ENCODE measurements at places on chromosomes 2 and 18.

GRCh38 chr2:10224734-10225133 is 78.0 kb upstream of the HPCAL1 start:
- DNase-seq = no peak

DNA sequence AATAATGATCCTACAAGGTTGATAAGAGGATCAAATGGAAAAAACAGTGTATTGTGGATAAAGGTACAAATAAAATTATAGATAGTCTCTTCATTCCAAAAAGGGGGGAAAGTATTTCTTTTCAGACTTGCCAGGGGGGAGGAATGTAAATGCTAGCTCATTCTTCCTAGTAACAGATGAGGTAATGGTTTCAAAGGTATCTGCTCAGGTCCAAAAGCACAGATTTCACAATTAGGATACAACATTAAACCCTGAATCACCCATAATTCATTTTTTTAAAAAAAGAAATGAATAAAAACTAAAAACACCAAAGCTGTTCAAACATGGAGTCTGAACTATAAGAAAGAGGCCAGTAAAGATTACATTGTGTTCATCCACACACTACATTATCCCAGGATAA is 142.0 kb downstream of the ATAD2B start:
- DNase-seq = no peak

- no peak for DNase-seq
Measured at GRCh38 chr2:238137885-238138284, 583 bp upstream of the KLHL30 start.

GRCh38 chr2:85794491-85795121 is 40.8 kb downstream of the ATOH8 start:
- no peak for DNase-seq

DNA sequence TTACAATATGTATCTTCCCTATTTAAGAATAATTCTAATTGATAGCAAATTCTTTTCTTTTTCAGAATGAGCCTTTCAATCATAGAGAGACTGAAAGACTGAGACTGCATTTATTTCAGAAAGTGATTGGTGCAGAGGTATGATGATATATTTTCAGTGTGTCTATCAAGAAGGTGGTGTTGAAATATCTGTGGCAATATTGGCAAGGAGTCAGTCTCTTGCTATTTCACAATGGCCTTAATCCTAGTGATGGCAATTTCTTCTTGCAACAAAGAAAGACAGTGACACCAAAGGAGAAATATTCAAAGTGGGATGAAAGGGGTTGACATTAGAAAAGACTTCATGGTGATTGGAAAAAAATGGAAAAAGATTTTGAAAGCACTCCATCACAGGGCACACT is 21.7 kb upstream of the ZBTB14 start:
- no peak for DNase-seq

DNA sequence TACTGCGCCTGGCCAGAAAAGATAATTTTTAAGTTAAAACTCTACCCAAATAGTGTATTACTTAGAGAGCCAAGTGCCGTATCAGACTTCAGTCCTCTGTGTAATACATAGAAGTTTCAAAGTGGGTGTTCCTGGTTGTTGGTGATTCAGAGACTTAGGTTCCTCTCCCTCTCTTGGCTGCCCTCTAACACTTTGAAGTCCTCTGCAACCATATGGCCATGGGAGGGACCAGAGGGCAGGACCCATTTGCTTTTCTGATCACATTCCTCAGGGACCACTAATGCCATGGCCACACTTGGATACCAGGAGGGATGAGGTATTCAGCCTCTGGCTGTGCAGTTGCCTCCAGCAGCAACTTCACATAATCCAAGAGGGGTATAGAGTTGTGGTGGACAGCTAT is 131.5 kb downstream of the CAPN13 start:
- DNase-seq = no peak

DNA sequence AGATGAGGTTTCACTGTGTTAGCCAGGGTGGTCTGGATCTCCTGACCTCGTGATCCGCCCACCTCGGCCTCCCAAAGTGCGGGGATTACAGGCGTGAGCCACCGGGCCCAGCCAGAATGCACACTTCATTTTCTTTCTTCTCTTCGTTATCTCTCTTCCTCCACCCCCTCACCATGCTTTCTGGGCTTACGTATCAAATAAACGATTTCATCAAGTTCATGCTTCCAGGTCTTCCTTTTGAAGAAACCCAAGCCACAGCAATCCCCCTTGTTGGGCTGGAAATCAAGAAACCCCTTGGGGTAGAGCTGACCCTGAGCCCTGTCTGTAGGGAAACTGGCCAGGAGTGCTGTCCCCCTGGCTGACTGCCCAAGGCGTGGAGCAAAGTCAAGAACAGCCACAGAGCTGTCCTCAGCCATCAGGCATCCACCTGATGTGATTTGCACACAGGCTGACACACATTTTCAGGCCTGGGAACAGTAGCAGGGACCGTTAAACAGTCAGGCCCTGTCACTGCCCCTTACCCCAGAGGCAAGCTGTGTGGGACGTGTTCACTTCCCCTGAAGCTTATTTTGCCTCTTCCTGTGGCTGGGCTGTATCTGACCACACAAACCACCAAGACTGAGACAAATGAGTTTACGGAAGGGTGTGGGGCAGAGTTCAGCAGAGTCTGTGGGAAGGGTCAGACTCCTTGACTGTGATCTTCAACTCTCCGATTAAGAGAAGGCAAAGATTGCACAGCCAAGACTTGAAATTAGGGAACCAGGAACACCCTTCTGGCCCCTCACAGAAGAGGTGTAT is 15.1 kb upstream of the NMUR1 start:
- DNase-seq = no peak

DNA sequence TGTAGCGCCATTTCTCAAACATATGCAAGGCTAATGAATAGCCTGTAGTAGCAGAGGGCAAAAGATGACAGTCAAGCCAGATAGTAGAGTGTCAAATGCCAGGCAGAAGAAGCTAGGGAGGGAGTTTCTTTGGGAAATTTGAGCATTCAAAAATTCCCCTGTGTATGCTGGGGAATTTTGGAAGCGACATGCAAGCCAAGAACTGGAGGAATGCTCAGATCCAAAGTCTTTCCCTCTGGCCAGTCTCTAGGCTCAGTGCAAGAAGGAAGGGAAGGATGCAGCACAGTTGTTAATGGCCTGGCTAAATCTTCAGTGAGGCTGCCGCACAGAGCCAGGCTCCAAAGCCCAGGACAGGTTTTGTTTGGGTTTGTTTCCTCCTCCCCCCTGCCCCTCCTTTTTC is 59.9 kb downstream of the ATP9B start:
- no peak for DNase-seq

DNA sequence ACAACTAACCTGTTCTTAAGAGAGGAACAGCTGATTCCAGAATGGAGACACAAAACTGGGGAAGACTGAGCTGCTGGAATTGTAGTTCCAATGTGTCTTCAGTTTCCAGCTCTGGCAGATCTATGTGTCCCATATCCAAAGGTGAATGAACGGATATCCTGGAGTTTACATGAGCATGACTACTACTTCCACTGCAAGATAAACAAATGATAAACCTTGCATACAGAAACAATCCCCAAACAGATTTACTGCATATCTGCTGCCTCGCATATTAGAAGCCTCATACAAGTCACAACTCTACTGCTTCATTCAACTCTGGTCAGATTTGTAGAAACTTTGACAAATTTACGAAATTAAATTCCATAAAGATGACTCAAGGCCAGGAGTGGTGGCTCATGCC is 15.0 kb downstream of the RTTN start:
- DNase-seq = no peak

DNA sequence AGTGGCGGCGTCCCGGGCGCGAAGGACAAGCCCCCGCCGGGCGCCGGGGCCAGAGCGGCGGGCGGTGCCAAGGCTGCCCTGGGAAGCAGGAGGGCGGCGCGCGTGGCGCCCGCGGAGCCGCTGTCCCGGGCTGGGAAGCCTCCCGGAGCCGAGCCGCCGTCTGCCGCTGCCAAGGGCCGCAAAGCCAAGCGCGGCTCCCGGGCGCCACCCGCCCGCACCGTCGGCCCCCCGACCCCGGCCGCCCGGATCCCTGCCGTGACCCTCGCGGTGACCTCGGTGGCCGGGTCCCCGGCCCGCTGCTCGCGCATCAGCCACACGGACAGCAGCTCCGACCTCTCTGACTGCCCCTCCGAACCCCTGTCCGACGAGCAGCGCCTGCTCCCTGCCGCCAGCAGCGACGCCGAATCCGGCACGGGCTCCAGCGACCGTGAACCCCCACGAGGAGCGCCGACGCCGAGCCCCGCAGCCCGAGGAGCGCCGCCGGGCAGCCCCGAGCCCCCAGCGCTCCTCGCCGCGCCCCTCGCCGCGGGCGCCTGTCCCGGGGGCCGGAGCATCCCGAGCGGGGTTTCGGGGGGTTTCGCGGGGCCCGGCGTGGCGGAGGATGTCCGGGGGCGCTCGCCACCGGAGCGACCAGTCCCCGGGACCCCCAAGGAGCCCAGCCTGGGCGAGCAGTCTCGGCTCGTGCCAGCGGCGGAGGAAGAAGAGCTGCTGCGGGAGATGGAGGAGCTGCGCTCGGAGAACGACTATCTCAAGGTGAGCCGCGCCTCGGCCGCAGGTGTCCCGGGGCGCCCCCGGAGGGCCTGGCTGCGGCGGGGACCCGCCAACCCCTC is 820 bp downstream of the MTCL1 start:
- no peak for DNase-seq

DNA sequence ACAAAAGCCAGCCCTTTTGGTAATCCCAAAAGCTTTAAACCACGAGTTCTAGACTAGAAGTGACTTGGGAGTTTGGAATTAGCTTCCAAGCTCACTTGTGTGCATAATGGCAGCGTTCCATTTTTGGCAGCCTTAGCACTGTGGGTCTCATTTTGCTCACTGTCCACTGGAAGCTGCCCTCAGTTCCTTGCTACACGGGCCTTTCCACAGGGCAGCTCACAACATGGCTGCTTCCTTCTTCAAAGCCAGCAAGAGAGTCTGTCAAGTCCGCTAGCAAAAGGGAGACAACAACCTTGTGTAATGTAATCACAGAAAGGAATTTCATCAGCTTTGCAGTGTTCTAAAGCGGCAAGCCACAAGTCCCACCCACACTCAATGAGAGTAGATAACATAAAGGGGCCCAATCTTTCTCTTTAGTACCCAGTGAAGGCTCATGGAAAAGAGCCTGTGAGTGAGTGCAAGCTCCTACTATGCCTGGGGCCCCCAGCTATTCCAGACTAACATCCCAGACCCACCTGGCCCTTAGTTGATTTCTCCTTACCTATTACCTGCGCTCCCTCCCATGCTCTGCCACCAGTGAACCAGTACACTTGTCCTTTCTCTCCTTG is 239.7 kb upstream of the FBXO11 start:
- DNase-seq = no peak

- no peak for DNase-seq
Measured at GRCh38 chr2:107264184-107264583, 378.2 kb upstream of the ST6GAL2 start.

- DNase-seq = peak; percentile 37
Measured at GRCh38 chr18:35949903-35950627, 22.4 kb upstream of the RMP24 start.

DNA sequence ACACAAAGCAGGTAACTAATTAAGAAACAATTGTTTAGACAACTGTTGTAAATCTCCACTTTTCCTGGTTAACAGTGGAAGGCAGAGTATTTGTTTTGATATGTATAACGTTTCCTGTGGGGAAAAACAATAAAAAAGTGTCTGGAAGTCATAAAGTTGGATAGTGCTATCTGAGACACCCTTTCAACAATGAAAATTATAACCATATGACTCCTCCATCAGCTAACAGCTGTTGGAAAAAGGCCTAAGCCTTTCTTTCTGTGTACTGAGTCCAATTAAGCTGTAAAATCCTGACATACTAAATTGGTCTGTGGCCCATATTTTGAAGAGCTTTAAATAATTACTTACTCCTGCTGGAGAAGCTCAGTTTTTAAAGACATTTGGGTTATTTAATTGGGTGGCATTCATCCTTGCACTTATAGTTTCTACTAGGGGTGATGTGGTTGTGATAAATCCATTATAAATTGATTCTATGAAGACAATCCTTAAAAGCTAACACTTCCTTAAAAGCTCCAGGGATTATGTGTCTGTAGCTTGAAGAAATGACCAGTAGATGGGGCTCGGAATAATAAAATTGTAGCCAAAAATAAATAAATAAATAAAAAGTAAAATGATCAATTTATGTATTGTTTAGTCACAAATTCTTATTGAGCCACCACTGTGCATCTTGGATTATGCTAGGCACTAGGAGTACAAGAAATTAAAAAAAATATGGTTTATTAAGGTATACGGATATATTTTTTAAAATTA is 698.1 kb upstream of the NXPH2 start:
- no peak for DNase-seq

DNA sequence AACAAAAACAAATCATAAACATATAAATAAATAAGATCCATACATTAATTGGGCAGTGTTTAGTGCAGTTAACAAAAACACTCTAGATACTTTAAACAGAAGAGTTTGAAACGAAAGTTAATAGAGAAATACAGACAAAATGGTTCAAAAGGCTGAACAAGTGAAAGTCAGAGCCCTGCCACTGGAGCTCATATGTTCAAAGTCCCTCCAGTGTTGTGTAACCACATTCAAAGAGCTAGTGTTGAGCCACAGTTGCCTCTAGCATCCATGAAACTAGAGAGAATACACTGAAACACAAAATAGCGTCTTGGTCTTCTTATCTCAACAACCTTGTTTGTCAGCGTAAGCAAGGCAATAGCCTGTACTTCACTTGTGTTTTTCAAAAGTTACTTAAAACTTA is 1309.8 kb upstream of the NRXN1 start:
- DNase-seq = no peak

- DNase-seq = no peak
Measured at GRCh38 chr2:129058981-129059380, 740.3 kb upstream of the HS6ST1 start.

- no peak for DNase-seq
Measured at GRCh38 chr2:50098242-50098641, 933.7 kb downstream of the NRXN1 start.

DNA sequence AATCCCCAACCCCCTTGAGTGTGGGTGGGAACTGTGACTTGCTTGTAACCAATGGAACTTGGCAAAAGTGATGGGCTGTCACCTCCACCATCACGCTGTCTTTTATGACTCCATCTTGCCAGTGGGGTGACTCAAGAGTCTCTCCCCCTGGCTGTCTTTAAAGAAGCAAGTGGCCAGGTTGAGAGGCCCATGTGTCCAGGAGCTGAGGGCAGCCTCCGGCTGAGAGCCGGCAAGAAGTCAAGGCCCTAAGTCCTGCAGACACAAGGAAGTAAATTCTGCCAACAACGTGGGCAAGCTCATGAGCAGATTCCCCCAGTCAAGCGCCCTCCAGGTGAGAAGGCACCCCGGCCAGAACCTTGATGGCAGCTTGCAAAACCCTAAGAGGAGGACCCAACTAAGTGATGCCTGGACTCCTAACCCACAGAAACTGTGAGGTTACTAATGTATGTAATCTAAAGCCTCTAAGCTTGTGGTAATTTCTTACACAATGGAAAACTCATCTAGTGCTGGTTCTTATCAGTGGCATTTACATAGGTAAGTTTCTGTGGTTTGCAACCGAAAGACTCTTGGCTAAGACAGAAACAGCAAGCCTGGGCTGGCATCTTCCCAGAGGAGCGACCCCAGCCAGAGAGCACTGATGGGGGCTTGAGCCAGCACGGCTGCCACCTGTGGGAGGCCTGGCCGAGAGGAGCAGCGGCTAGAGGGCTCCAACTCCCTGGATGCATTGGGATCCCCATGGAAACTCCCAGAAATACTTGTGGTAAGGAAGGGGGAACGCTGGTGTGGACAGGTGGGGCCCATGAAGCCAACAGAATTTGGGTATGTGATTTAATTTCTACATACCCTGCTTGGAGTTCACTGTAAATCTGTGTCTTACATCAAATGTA is 49.3 kb downstream of the CIB4 start:
- DNase-seq = no peak

- DNase-seq = no peak
Measured at GRCh38 chr2:39549718-39550464, 112.8 kb upstream of the MAP4K3 start.

Measured in HFFc6 (cell line).